ENCODE measurements at places on chromosomes 6 and 20. TPM values are rescaled to one million over a fixed set of nuclear protein-coding genes. Genes with fewer than 3 reads are reported as not detected.
A peak's percentile ranks its signal among the peaks of the same experiment; 100 is the strongest.

GRCh38 chr6:21227486-21227885 is 366.1 kb upstream of the SOX4 start:
- no peak for DNase-seq

Gene SAPCD1
- total RNA-seq = 1.1 TPM

DNA sequence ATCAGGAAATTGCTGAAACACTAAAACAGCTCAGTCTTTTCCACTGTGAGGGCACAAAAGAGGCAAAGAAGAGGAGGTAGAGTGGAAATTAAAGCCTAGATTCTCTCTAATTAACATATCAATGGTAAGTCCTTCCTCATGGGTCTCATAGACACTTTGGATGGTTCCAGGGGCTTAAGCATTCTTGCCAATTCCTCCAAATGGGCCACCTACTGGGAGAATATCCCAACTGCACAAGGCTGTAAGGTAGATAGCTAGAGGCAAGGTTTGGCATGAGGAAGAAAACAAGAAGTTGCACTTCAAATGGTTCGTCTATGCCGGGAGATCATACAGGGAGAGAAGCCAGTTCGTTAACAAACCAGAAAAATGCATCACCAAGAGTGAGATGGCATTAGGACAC is 107.6 kb upstream of the KHDRBS2 start:
- DNase-seq = peak; percentile 5

Gene CTSA
- total RNA-seq = 447 TPM

GRCh38 chr6:81214414-81215091 is 537.9 kb downstream of the TENT5A start:
- no peak for DNase-seq

Gene TRERF1
- 2.3 TPM for total RNA-seq

- DNase-seq = no peak
Observed at GRCh38 chr20:64048402-64049044, 916 bp downstream of the SOX18 start.

Gene SLC35D3
- total RNA-seq = not detected

GRCh38 chr6:47162793-47163192 is 120.7 kb upstream of the ADGRF1 start:
- DNase-seq = no peak

Gene OXT
- total RNA-seq = not detected

DNA sequence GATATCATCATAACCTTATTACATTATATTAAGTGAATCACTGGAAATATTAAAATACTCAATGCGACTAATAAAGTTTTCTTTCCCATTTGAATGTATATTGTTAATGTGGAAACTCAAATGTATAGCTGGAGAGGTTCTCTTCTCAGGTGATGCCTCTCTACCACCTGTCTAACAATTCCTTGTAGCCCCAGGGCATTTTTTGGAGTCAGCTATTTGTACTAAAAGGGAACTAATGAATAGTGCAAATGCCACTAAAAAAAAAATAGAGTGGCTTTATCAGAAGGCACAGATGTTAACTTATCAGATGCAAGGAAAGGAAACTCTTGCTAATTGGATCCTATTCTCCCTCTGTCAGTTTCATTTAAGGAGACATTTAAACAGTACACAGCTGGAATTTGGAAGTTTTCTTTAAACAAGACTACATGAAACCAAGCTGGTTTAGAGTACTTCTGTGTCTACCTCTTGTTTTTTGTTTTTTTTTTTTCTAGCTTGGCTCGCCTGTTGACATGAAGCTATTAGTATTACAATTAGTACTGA is 897.0 kb upstream of the SLC35B3 start:
- DNase-seq = no peak

- DNase-seq = no peak
Observed at GRCh38 chr6:13586603-13587542, 12.5 kb downstream of the SIRT5 start.

DNA sequence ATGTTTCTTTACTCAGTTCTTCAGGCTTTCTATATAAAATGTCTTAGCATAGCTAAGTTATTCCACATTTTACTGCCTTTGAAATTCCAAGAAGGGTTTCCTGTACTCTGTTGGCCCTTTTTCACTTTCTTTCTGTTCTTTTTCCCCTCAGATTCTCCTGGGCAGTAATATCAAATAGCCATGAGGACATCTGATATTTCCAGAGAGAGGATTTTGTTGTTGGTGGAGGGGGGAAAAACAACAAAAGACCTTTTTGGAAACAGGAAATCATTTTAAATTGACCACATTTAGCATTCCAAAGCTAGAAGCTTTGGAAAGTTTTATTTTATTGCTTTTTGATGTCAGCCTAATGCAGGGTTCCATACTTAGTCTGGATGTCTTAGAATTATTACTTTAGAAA is 445.4 kb downstream of the GJA1 start:
- DNase-seq = no peak

Gene SLC17A3
- not detected for total RNA-seq
